ENCODE measurements at places on chromosomes 1 and 21. TPM values are rescaled to one million over a fixed set of nuclear protein-coding genes. Genes with fewer than 3 reads are reported as not detected.

KLHDC9 gene
- 17.1 TPM for polyA plus RNA-seq

INSRR gene
- not detected for polyA plus RNA-seq

LMOD1 gene
- 0.34 TPM for polyA plus RNA-seq

NES gene
- 2.3 TPM for polyA plus RNA-seq

CCDC185 gene
- not detected for polyA plus RNA-seq

ARHGAP30 gene
- polyA plus RNA-seq, result not detected

C1orf226 gene
- 1.1 TPM for polyA plus RNA-seq

KISS1 gene
- polyA plus RNA-seq, result not detected

MCOLN3 gene
- polyA plus RNA-seq, result not detected

PTPN7 gene
- not detected for polyA plus RNA-seq

TNFSF18 gene
- polyA plus RNA-seq, result not detected

TRIM33 gene
- polyA plus RNA-seq, result 58.2 TPM

KRTAP7-1 gene
- not detected for polyA plus RNA-seq

KRTAP10-8 gene
- polyA plus RNA-seq, result not detected

LCE1B gene
- not detected for polyA plus RNA-seq

TDRD10 gene
- not detected for polyA plus RNA-seq

ADGRL4 gene
- polyA plus RNA-seq, result 0.76 TPM

TBX19 gene
- not detected for polyA plus RNA-seq

CCDC18 gene
- 2.6 TPM for polyA plus RNA-seq

RBP7 gene
- not detected for polyA plus RNA-seq

CLEC20A gene
- 0.79 TPM for polyA plus RNA-seq

CFHR4 gene
- not detected for polyA plus RNA-seq

ZNF683 gene
- 0.34 TPM for polyA plus RNA-seq

OVAAL gene
- polyA plus RNA-seq, result not detected

SCAF4 gene
- polyA plus RNA-seq, result 4.7 TPM

C21orf91 gene
- 3.2 TPM for polyA plus RNA-seq

SYT6 gene
- polyA plus RNA-seq, result 0.48 TPM

NDUFS2 gene
- polyA plus RNA-seq, result 145 TPM

PCSK9 gene
- 4.3 TPM for polyA plus RNA-seq

C8B gene
- polyA plus RNA-seq, result not detected

GBP1 gene
- polyA plus RNA-seq, result 1.7 TPM

CD1D gene
- polyA plus RNA-seq, result 0.39 TPM

SH2D5 gene
- 0.07 TPM for polyA plus RNA-seq

CD164L2 gene
- polyA plus RNA-seq, result not detected

S1PR1 gene
- 36.8 TPM for polyA plus RNA-seq

OR2T33 gene
- not detected for polyA plus RNA-seq

TPM3 gene
- polyA plus RNA-seq, result 83.3 TPM

S100A7 gene
- polyA plus RNA-seq, result not detected

AGBL4 gene
- polyA plus RNA-seq, result 5.3 TPM

SPAG17 gene
- 6.1 TPM for polyA plus RNA-seq

PRAMEF2 gene
- polyA plus RNA-seq, result not detected

TMEM61 gene
- polyA plus RNA-seq, result not detected

DMRTA2 gene
- polyA plus RNA-seq, result not detected

BEND5 gene
- 9.4 TPM for polyA plus RNA-seq
